B cell (primary cell): ENCODE measurements at places on chromosomes 1 and 21. TPM values are rescaled to one million over a fixed set of nuclear protein-coding genes. Genes with fewer than 3 reads are reported as not detected.

CRYAA gene
- polyA plus RNA-seq = not detected in 2 replicates

ACADM gene
- polyA plus RNA-seq = 16.4 and 17.2 TPM in 2 replicates

TDRD5 gene
- polyA plus RNA-seq = not detected in 2 replicates

DNA sequence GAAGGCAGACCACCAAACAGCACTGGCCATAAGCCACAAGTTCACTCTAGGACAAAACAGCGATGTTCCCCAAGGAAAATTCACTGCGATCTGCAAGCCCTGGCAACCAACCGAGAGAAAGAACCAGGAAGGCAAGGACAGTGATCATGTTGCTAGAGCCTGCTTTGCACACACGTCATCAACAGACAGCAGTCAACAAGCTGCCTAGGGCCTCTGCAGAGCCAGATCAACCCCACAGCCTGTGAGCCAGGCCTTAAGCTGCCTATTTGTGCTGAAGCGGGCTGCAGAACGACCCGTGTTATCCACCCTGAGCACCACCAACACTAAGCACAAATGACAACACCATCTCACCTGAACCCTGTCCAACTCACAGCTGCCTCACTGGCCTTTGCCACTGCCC, 6.2 kb upstream of the YRDC start:
- no peak for DNase-seq
